ENCODE measurements at places on chromosomes 7 and 10.
A peak's percentile ranks its signal among the peaks of the same experiment; 100 is the strongest.

DNA sequence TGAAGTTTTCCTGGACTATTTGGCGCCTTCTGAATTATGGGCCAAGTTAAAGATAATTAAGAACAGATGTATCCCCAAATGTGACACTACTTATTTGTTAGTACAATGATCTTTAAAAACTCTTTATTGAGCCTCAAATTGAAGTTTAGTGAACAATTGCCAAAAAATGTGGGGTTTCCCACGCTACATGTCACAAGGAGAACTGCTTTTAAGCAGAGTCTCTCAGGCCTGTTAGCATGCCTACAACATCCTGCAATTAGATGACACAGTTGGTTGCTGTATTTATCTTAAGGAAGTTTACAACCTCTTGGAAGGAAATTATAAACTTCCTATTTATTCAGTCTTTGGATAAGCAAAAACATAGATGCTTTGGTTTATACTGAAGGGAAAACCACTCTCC is 733.0 kb downstream of the TNS3 start:
- no peak for DNase-seq

GRCh38 chr10:75302029-75302428 is 66.3 kb upstream of the COMTD1 start:
- no peak for DNase-seq

GRCh38 chr7:150368096-150368883 is at the start of gene REPIN1:
Gene REPIN1 (plus strand): TSS chr7:150368822. CDS start chr7:150369712, 890 bp downstream.
- peak; percentile 82 for DNase-seq

DNA sequence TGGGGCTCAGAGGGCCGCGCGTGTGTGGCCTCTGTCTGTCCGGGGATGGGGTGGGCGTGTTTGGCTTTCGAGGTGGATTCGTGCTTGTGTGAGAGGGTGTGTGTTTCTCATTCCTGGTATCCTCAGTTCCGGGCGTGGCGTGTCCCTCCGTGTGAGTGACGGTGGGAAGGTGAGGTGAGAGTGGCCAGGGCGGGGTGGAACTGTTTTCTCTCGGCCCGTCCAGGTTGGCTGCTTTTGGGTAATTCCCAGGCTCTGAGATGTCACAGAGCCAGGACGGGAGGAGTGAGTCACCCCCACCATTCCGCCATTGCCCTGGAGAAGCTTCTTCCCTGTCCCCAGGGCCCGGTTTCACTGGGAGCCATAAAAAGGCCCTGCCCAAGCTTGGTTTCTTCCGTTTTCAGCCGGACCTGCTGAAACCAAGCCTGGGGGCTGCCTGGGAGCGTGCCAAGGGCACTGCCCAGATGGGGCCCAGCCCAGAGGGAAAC is 21.3 kb upstream of the CLDN4 start:
- no peak for DNase-seq

- no peak for DNase-seq
These were observed 119.9 kb downstream of the NRBF2 start for GRCh38 chr10:63253040-63253439.

- DNase-seq: no peak
These were observed 35.9 kb downstream of the ACSM6 start for GRCh38 chr10:95229724-95230627.

DNA sequence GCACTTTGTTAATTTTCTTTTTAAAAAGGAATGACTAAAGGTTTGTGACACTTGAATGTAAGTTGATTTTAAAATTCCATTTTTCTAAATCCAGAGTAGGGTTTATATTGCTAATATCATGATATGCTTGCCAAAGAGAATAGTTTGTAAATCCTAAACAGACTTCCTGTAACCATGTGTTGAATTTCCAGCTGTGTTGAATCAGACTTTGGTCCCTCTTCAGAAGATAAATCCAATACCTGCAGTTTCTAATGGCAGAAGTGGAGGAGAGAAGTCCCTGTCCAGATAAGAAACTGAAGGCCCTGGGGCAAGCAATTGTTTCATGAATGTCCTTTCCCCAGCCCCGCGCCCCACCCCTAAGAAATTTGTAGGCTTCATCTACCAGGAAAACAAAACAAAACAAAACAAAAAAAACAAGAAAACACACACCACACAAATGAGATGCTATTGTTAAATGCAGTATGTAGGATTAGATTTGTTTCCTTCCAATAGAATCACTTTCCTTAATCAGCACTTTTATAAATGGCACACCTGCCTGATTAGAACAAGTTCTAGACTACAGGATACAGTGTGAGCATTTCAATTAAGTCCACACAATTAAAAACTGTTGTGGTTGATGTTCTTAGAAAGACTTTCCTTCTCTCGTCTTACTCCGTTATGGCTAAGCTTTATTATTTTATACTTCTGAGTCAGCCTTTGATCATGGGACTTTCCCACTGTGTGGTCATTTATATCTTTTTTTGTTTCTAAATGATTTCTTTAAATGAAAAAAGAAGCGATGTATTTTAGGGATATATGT is 122.8 kb downstream of the KAT6B start:
- DNase-seq: no peak

- no peak for DNase-seq
These were observed 62.4 kb downstream of the THNSL1 start for GRCh38 chr10:25078658-25079431.

- DNase-seq: no peak
These were observed 29.8 kb upstream of the GNA12 start for GRCh38 chr7:2873686-2874551.

- no peak for DNase-seq
These were observed 17.5 kb upstream of the SLIT1 start for GRCh38 chr10:97203220-97203619.

- DNase-seq: no peak
These were observed 130.1 kb downstream of the NEBL start for GRCh38 chr10:20767028-20767427.

- no peak for DNase-seq
These were observed 130.1 kb upstream of the MALRD1 start for GRCh38 chr10:18918532-18918931.

- DNase-seq: no peak
These were observed 194.0 kb upstream of the PLPP4 start for GRCh38 chr10:120262857-120263547.

DNA sequence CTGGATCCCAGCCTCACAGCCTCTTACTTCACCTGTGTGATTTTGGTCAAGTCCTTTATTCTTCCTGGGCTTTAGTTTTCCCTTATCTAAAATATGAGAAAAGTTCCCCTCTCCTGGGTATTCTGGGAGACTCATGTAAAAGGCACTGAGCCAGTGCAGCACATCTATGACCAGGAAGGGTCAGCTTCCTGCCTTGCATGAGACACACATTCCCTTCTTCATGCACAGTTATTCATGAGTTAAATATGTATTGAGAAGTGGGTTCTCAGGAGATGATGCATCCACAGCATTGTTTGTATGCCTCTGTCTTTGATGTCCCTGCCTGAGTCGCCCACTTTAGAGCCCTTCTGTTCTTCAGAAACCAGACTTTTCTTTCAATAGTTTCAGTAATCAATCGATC is 33.3 kb downstream of the EGFR start:
- no peak for DNase-seq

DNA sequence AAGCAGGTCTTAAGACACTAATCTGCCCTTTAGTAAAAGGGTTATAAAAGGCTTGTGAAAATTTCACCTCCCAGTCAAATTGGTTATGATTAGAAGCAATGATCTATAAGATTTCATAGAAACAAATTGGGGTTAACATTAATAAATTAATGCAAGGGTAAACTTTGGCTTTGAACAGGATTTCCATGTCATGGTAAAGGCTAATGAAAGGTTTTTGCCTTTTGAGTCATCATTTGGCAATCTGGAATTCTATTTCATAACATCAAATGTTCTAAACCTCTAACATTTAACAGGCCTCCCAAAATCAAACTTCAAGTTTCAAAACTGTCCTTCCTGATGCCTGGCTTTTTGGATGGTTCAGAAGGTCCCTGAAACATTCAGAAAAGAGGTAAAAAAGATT is 62.4 kb downstream of the COA1 start:
- no peak for DNase-seq

DNA sequence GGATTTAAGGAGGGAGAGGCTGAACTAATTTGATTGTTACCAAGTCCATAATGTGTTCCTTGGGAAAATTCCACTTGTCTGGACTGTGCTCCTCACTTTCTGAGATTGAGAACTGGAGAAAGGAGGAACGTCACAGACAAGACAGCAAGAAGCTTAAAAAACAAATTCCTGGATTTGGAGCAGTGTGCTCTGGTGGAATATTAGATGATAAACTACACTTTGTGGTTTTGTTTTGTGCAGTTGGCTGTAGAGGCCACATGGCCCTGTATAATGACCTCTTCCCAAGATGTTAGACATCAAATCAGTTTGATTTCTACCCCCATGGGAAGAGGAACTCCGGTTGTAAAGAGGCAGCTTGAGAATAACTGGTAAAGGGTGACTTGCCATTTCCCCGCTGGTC is 421.3 kb upstream of the GALNT17 start:
- no peak for DNase-seq

DNA sequence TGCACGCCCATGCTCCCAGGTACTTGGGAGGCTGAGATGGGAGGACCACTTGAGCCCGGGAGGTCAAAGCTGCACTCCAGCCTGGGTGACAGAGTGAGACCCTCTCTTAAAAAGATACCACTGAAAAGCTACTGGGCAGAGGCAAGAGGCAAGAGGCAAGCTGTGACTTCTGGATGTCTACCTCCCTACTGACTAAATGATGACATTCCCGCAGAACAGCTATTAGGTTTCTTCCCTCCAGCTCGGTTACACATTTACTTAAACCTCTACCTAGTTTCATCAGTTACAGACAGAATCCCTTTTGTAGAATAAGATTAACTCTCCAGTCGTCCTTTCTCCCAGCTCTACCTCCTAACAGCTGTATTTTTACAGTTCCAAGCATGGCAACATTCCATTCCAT is 21.2 kb downstream of the RHEB start:
- DNase-seq: no peak

GRCh38 chr7:96085953-96086352 is 235.9 kb downstream of the SLC25A13 start:
- DNase-seq: peak; percentile 76

DNA sequence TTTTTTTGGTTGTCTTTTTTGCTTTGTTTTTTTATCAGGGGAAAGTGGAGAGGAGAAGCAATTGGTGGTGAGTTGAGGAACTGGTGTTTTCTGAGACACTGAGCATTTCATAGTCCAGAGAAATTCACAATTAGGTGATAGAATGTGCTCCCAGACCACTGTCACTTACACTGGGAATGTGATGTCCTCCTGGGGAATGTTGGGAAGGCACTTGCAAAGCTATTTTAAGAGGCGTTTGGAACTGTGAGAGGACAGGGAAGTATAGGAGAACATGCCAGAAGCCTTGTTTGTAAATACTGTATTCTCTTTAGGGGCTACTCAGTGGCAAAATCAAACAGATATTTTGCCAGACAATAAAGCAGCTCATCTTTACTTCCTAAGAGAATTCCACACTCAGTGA is 16.0 kb downstream of the CHRM2 start:
- DNase-seq: no peak

GRCh38 chr10:101143345-101143630 is 12.2 kb downstream of the TLX1 start:
- no peak for DNase-seq

DNA sequence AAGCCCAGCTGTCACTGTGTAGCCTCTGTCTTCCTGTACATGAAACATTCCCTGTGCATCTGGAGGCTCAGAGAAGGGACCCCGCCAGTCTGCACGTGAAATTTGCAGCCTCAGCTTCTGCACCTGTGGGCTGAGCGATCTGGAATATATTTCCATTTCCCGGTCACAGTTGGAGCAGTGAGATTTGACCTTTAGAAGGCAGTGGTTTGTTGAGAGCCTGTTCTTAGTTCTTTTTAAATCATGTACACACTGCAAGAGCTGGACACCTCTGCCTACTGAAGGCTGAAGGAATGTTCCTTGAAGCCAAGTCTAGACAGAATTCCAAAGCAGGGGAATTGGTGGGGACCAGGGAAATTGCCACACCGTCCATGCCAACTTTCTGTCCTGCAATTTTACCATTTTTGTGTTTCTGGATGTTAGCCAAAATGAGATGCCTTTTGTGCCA is 706.6 kb downstream of the INHBA start:
- DNase-seq: no peak

- DNase-seq: no peak
These were observed 8.0 kb downstream of the SEMA3E start for GRCh38 chr7:83640731-83641537.

GRCh38 chr10:124532106-124532641 is 70.6 kb downstream of the LHPP start:
- no peak for DNase-seq

- no peak for DNase-seq
These were observed 12.3 kb downstream of the RBM17 start for GRCh38 chr10:6101181-6101580.

DNA sequence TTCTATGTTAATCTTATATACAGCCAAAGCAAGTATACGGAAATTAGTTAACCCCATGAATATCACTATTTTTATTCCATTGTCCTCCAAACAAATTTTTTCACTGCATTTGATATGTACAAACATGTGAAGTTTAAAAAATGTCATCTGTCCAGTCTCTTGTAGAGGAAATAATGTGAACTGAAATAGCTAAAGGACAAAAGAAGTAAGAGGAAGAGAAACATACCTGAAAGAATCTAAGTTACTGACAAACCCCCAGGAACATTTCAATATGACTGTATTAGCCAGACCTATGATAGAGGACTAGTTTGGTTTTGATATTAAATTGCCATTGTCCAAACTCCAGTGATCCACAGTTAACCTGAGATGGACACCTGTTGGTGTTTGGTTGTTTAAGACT is 80.6 kb downstream of the NRCAM start:
- no peak for DNase-seq

DNA sequence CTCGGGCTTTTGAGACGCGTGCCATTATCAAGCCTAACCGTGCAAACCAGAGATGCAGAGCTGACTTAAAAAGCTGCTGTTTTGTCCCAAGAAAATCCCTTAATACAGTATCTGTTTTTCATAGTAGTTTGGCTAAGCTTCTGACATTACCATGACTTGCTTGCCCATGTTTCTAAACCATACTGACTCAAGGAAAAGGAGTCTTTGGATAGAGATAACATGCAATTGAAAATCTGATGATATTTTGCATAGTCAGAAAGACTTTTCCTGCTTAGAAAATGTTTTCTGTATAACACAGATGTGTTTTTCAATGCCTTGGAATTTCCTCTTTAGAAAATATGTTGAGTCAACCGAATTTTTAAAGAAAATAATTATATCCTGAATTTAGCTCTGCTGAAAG is 21.5 kb upstream of the AKR1E2 start:
- no peak for DNase-seq

GRCh38 chr7:910441-910861 is 34.1 kb downstream of the GET4 start:
- DNase-seq: no peak

- DNase-seq: no peak
These were observed 199.2 kb upstream of the KMT2E start for GRCh38 chr7:104814671-104815400.

DNA sequence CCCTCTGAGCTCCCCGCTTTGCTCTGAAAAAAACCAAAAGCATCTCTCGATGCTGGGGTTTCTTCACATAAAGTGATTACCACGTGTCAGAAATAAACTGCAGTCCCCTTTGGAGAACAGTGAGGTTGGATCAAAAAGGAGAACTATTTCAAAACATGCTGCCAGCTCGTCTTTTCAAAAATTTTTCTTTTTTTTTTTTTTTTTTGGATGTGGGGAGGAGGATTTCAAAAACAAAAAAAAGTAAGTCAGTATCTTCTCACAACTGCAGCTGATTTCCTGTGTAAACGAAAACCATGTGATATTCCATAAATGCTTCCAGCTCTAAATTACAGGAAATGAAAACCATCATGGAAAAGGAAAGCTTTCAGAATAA is 155.0 kb upstream of the LYZL2 start:
- DNase-seq: peak; percentile 44

- no peak for DNase-seq
These were observed 45.3 kb upstream of the DKK1 start for GRCh38 chr10:52268790-52269189.

Measured in NCI-H1105 treated with DMSO at 0.1 percent for 48 hours (cell line).